Mammary microvascular endothelial cell (primary cell): ENCODE measurements at places on chromosomes 12 and 14. TPM values are rescaled to one million over a fixed set of nuclear protein-coding genes. Genes with fewer than 3 reads are reported as not detected.

Gene OR4N2
- total RNA-seq: not detected in 2 replicates

Gene APOLD1
- total RNA-seq: 52.4 and 53.7 TPM in 2 replicates

Gene KRT6C
- total RNA-seq: not detected in 2 replicates

Gene KRT73
- not detected in 2 replicates for total RNA-seq

Gene NANOG
- not detected in 2 replicates for total RNA-seq

Gene TAS2R7
- total RNA-seq: not detected in 2 replicates

Gene SETD1B
- total RNA-seq: 3.3 and 4.9 TPM in 2 replicates

Gene IL31
- total RNA-seq: not detected in 2 replicates
